Peyer's patch (tissue), 4 donors: ENCODE measurements at places on chromosomes 6 and 20.

DNA sequence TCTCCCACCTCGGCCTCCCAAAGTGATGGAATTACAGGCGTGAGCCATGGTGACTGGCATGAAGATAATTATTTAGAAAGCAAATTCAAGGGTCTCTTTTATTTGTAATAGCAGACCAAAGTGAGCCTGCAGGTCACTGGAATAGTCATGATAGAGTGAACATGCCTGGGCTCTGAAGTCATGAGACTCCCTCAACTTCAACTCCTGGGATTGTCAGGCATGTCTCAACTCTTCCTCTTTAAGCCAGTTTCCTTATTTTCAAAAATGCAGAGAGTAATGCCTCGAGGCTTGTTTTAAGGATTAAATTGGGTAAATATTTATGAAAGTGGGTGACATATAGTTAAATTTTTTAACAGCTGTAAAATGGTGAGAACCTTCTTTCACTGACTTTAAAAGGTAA lies 22.7 kb upstream of the HECA start:
- DNase-seq = no peak

DNA sequence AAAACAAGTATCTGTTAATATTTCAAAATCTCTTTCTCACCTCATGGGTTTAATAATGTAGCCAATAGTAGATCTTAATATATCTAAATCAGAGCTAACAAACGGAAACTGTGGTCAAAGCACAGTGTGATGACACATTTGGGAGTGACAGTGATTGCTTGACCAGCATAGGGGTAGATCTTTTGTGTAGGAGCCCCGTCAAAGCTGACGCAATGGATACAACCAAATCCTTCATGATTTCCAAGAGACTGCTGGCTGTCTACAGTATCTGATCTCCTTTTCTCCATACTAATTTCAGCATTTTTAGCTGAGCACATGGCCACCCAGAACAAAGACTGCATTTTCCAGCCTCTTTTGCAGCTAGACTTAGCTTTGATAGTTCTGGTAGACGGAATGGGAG lies 299.3 kb upstream of the ECI2 start:
- no peak for DNase-seq

DNA sequence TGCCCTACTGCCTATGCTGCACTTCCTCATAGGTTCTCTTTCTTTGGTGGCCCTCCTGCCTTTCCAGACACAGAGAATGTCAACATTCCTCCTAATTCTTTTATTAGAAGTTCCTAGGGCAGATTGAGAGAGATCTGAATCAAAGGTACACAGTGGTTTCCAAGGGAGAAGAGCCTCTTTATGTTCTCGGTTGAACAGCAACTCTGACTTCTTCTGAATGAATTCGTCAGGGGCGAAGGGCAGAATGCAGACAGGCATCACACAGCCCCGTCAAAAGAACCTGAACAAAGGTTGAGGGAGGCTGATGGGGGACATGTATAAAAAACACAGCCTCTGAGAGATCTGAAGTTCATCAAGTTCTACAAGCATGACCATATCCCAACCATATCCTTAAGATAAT lies 68.1 kb upstream of the DTNBP1 start:
- DNase-seq = no peak

DNA sequence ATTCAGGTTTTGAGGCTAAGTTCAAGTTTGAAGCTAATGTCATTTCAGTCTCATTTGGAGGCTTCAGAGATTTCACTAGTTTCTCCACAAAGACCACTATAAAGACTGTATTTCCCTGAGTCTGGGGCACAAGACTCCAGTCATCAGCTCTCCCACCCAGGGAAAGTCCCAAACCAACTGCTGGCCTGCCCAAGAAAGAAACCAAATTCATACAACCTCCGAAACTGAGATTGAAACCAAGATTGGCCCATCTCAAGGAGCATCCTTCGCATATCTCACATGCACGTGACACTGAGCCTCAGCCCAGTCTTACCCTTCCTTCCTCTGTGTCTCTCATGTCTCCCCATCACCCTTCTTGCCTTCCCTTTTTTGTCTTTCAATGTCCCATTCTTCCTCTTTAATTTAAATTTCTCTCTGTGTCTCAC lies 3.5 kb upstream of the LTA start:
- DNase-seq = no peak
